Progenitor cell of endocrine pancreas (in vitro differentiated cells): ENCODE measurements at places on chromosomes 4 and X.

GRCh38 chr4:108355902-108356535, 187.3 kb upstream of the LEF1 start:
- DNase-seq = no peak

DNA sequence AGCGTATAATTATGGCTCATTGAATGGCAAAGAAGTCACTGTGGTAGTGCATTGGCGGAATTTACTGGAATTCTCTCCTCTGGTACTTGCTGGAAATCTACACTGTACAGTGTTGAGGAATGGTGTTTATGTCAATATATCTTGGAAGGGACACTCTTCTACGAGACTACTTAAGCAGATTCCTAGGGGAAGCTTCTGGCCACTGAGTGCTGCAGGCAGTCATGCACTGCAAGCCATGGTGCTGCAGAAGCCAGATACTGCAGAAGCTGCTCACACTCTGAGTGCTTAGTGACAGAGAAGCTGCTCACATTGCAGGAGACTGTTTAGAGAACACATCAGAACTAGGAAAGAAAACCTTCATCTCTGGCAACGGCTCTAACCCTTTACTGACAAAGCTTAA, 725.0 kb downstream of the CCSER1 start:
- DNase-seq = no peak

GRCh38 chrX:44305921-44306320, 37.6 kb downstream of the EFHC2 start:
- no peak for DNase-seq

DNA sequence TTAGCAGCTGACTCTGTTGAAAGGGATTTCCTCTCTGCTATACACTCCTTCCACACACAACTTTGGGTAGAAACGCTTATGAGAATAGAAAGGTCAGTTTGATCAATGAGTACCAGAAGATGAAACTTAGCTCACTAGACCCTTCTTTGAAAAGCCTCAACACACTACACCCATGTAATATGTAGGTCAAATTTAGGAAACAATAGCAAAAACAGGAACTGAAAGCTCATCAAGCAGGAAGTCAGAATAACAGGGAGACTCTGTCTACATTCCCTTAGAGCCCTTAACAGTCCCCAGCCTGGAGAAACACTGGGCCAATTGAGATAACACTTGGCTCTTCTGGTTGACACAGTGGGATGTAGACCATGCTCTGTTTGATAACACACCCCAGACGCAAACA, 30.7 kb downstream of the SRPX2 start:
- no peak for DNase-seq

DNA sequence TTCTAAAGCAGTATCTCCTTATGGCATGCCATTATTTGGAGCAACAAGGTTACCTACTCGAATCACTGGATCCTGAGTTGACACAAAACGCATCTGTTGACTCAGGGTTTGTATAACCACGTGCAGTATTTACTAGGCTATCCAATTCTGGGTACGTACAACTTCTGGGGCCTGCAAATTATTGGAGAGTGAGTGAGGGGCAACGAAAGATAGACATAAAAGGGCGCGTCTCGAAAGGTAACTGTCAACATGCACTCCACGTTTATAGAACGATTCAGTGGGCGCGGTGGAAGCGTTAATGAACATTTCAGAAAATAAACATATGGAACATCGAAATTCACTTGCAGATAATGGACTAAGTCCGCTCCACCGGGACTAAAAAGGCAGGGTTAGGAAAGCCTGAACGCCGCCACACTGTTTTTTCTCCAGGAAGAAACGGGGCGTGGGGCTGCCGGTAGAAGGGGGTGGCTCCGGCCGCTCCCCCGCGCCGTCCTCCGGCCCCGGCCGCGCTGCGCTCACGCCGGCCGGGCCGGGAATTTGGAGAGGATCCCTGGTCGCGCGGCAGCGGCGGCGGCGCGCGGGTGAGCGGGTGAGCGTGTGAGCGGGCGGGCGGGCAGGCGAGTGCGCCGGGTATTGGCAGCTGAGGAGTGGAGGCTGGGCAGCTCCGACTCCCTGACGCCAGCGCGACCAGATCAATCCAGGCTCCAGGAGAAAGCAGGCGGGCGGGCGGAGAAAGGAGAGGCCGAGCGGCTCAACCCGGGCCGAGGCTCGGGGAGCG, at the start of gene SMAD1:
Gene SMAD1, plus strand, starts transcription at position 690 of the 778 bp plus-strand sequence. CDS start 32,761 bp downstream, outside the sequence.
- peak; percentile 73 for DNase-seq

- no peak for DNase-seq
Measured at GRCh38 chr4:139950568-139950967, 203.4 kb downstream of the MAML3 start.

DNA sequence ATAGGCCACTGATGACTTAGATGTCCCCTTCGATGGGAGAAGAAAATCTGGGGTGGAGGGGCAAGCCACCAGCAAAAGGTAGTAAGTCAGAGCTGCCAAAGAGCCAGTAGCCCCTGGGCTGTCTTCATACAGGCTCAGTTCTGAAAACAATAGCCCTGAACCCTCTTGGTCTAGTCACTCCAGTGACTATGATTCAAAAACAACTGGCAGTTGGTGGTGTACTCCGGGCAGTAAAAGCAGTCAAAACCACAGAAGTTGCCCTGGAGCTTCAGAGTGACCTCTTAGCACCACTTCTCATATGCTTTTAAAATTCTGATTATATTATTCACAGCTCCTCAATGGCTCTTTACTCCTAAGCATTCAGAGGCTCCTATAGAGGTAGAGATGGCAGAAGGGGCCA, 164.3 kb upstream of the MAMLD1 start:
- DNase-seq = no peak

- DNase-seq = no peak
Measured at GRCh38 chr4:86630629-86631028, 36.5 kb downstream of the PTPN13 start.

DNA sequence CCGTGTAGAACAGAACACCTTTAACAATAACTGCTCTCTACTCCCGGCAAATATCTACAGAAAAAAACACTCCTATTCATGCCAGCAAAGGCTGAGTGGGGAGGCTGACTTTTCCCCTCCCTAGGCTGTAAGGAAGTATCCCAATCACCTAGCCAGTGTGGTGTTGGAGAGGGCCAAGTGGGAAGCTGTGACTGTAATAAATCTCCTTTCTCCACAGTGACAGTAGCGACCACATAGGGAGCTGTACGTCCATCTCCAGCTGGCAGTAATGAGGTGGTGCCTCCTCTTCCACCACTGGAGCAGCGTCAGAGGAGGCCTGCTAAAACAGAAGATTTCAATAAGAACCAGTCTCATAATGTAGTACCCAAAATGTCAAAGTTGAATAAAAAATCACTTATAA, 47.9 kb upstream of the PLAC1 start:
- DNase-seq = no peak

- no peak for DNase-seq
Measured at GRCh38 chr4:54173281-54173912, 55.7 kb upstream of the PDGFRA start.

- no peak for DNase-seq
Measured at GRCh38 chr4:37522996-37523395, 163.2 kb downstream of the RELL1 start.

GRCh38 chr4:24240655-24241054, 343.7 kb downstream of the DHX15 start:
- DNase-seq = no peak

GRCh38 chr4:14871676-14872430, 130.4 kb upstream of the CPEB2 start:
- DNase-seq = no peak

DNA sequence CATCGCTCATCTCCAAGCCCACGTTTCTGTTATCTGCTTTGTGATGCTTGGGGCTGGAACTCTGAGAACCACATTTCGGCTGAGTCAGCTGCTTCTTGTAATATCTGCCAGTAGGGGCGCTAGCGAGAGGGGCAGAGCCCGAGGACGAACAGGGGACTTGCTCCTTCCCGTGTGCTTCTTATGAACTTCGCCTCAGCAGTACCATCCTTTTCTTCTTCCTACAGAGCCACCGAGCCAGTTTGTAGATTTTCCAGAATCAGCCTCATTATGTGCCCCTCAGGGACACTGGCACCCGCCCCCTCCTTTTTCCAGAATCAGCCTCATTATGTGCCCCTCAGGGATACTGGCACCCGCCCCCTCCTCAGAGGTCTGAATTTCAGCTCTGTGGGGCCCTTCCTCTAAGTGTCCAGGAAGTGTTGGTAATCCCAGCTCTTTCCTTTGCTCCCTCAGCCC, 441.7 kb upstream of the RASGEF1B start:
- peak; percentile 32 for DNase-seq

DNA sequence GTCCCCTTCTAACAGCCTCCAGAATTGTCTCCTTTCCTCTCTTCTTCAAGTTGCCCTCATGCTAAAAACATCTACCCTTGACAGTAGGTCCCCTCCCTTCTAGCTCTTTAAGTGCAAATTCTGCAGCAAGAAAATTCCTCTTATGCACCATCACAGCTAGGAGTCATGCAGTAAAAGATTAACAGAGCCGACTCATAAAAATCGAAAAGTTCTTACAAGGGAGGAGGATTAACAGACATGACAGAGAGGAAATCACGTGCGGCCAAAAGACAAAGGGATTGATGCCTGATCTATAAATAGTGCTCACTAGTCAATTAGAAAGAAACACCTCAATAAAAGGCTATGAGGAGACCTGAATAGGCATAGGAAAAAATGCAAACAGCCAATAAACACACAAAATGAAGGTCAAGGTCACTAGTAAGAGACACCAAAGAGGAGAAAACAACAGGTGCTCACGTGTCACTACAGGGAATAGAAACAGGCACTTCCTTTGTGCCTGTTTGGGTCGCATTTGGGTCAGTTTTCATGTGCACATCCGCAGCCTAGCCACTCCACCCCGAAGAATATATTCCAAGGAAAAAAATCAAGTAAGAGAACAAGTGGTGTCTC, 3.4 kb downstream of the RNF212 start:
- no peak for DNase-seq

- DNase-seq = peak; percentile 58
Measured at GRCh38 chr4:186723292-186724057, at the start of gene FAT1. Gene FAT1, minus strand, starts transcription at chr4:186723856. Its CDS starts 14,029 bp downstream, at chr4:186709827.

DNA sequence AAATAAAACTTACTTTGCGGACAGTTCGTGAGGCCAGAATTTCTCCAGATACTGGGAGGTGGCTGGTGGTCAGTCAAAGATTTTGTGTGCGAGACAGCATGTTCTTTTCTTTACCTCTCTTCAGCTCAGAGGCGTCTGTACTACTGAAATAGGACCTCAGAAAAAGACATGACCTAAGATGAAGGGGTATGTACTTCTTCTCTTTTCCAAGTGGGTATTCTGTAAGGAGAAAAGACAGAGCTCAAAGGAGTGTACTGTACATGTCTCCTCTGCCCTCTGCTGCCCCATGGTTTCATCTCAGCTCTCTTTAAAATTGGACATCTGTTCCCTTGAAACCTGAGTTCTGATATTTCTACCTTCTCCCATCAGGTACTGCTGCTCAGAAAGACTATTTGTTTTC, 38.1 kb downstream of the SEPTIN11 start:
- DNase-seq = no peak

DNA sequence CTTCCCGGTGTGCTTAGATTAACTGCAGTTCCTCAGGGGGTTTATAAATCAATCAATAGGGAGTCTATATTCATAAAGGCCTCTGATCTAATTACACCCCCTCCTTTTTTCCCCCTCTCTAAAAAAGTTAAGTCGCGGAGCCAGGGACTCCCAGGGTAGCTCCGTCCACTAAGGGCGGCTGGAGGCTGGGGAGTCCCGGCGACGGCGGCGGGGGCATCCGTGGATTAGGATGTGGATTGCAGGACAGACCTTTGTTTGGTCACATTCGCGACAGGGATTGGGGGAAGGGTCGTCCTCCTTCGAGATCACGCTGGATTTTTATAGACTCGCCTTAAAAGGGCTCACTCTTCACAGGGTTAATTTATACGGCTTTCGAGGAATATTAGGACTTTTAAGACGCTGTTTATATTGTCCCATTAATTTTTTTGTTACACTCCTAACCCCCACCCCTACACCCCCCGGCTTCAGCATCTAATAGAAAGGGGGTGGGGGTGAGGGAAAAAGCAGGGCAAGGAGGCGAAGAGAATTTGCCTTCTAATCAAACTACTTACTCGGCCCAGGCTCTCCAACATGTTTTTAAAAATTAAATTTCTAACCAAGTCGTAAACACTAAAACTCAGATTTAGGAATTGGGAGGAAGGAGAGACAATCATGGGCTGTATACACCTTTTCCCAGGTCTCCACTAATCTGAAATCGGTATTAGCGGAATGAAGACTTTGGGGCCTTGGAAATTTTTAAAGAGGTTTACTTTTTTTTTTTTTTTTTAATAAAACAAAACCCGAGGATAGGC, 8.5 kb downstream of the PITX2 start:
- DNase-seq = no peak

DNA sequence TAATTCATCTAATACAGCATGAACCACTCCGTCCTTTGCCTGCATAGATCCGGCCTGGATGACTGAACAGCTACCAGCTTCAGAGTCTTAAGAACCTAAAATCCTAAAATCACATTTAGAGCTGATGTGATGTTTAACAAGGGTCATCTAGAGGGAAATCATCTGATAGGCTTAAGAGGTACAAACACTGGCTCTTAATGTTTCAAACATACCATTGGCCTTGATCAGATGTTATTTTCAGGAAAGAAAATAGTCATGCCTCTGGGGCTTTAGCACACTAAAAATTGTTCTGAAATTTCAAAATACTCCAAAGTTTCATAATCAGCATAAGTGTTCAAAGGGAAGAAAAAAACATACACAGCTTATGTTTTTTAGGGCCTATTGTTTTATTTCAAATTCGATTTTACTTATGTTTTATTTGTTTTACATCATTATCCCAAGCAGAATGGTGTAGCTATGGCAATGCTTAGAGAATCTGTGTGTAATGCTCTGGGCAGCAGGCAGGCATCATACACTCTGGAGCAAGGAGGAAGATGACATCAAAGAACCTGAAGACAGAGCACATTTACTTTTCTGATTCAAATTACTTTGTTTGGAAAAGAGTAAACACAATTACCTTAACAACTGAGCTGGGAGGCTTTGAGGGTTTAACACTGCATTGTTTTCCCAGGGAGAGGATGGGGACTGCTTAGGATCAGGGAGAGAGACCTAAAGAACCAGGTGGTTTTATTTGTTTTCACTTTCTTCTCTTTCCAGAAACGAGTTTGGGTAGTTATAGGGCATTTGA, 25.3 kb upstream of the LEF1 start:
- no peak for DNase-seq

DNA sequence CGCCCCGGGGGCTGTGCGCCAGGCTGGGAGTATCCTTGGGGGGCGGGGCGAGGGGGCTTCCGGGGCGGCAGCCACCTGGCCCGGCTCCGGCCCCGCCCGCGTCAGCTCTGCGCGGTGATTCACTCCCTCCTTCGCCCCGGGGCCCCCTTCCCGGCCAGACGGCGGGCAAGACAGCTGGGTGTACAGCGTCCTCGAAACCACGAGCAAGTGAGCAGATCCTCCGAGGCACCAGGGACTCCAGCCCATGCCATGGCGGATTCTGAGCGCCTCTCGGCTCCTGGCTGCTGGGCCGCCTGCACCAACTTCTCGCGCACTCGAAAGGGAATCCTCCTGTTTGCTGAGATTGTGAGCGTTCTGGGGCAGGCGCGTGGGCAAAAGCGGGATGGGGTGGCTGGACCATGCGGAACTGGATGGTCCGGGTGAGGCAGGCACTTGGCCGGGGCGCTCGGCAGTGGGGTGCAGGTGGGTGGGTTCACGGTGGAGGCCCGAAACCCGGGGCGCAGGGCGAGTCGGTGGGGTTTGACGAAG, at the start of gene PLP2:
Gene PLP2, plus strand, starts transcription at position 147 of the 528 bp plus-strand sequence. Its CDS starts 103 bp downstream, at position 250.
- no peak for DNase-seq

- DNase-seq = no peak
Measured at GRCh38 chr4:8599657-8600056, 7.1 kb downstream of the CPZ start.
